ENCODE measurements at places on chromosomes 12 and 14.

GRCh38 chr12:63228853-63229252 lies 77.9 kb upstream of the AVPR1A start:
- DNase-seq, result peak; percentile 32

- DNase-seq, result peak; percentile 84
These were observed 40.9 kb downstream of the TSHR start for GRCh38 chr14:80996049-80996901.

DNA sequence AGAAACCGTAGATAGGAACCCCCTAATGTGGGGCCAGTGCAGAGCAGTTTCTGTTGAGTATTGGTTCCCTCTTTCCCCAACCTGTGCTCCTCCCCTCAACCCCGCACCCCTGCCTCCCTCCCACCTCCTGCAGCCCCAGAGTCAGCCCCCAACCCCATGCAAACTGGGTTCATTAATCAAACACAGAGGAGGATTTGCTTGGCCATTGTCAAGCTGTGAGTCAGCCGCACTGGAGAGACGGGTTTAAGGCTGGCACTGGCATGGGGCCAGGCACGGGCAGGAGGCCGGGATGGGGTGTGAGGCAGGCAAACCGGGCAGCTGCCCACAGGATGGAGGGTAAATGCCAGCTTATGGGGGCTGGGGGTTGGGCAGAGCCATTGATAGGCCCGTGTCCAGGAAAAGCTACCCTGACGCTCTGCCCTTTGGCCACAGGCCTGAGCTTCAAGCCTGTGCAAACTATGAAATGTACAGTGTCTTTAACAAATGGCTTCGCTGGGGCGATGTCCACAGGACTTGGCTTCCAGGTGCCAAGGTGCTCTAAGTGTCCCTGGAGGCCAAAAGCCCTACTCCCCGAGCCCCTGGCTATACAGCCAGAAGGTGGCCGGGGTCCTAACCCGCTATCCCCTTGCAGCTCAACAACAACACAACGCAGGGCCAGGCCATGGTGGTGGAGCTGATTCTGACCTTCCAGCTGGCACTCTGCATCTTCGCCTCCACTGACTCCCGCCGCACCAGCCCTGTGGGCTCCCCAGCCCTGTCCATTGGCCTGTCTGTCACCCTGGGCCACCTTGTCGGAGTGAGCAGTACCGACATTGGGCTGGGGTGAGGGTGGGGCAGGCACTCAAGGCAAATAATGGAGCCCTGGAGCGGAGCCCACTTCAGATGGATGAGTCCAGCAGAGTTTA lies 1.4 kb downstream of the AQP5 start:
- DNase-seq, result peak; percentile 42

- DNase-seq, result no peak
These were observed 412 bp downstream of the FGFR1OP2 start for GRCh38 chr12:26938701-26939062.

DNA sequence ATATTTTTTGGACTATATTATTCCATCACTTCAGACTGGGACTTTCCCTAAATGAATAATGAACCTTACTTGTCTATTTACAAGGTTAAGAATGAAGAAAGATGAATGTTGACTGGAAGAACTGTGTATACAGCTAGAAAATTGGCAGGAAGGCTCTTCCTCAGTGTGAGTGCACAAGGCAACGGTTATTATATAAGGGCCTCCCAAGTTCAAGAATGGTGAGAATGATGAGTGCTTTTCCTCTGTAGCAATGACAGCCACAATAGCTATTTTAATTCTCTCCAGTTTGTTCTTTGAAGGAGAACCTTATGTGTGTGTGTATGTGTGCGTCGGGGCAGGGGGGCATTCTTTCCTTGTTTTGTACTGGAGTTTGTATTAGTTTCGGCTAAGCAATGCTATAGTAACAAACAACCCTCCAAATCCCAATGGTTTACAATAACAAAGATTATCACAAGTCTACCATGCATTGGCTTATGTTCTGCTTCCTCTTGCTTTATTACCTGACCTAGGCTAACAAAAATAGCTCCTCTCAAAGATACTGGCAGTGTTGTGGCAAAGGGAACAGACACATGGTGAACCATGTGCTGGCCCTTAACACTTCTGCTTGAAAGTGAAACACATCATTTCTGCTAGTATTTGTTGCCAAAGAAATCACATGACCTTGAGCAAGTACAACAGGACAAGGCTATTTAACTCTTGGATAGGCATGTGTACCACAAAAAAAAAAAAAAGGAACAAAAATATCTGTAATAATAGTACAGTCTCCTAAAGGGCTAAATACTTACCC lies 139.5 kb downstream of the RMST start:
- DNase-seq, result no peak

GRCh38 chr12:10341892-10342509 lies 34.3 kb downstream of the KLRD1 start:
- DNase-seq, result no peak

- no peak for DNase-seq
These were observed 25.3 kb downstream of the MUCL1 start for GRCh38 chr12:54879579-54879978.

GRCh38 chr12:50070314-50071060 lies 13.1 kb downstream of the ASIC1 start:
- DNase-seq, result peak; percentile 78

DNA sequence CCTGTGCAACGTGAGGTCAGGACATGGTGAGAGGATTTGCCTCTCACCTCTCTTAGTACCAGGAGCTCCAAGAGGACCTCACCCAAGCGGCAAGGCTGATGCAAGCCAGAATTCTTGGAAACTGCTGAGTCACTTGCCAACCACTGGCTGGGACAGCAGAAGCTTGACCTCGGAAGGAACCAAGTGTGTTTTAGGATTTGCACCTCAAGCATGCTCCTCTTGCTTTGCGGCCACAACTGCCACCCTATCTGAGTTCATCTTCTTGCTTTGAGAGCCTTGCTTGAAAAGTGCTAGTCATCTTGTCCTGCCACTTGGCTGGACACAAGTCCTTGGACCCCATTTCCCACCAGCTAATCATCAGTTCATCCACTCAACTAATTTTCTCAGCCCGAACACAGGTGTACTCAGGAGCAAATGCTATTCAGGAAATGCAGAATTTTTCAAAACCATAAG lies 195.8 kb downstream of the SLC25A21 start:
- DNase-seq, result peak; percentile 63

GRCh38 chr12:58765653-58766512 lies 154.4 kb downstream of the LRIG3 start:
- peak; percentile 74 for DNase-seq

- DNase-seq, result no peak
These were observed 387.9 kb downstream of the DAD1 start for GRCh38 chr14:22200977-22201605.

GRCh38 chr14:74593241-74593953 lies 18.6 kb downstream of the LTBP2 start:
- peak; percentile 42 for DNase-seq

DNA sequence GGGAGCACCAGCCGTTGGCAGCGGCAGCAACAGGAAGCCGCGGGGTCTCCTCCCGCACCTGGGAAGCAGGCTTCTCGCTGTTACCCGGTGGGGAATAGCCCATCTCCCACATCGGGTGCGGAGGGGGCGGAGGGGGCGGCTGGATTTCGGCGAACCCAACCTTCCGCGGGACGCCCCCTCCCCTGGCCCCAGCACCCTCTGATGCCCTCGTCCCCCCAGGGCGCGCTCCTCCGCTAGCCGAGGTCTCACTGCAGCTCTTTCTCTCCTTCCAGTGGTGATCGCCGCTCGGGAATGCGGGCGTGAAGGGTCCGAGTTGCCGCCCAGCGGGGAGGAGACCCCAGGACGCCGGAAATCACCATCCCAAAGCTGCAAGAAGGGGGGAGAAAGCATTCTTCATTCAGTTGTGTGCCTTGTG lies 303 bp downstream of the SAMD4A start:
- DNase-seq, result no peak

DNA sequence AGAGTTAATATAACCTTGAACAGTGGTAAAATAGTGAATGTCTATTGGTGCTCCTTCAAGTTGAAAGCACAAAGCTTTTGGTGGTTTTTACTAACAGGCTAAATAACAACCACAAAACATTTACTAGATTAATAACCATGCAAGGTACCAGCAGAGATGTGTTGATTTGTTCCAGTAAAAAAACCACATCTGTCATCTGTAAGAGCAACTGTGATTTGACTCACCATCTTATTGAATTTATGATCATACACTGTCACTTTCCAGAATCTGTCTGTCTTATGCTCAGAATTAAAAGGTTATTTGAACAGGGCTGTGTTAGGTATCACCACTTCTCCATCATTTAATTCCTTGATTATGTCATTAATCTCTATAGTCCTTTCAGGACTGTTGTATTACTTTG lies 107.0 kb upstream of the PTHLH start:
- no peak for DNase-seq

DNA sequence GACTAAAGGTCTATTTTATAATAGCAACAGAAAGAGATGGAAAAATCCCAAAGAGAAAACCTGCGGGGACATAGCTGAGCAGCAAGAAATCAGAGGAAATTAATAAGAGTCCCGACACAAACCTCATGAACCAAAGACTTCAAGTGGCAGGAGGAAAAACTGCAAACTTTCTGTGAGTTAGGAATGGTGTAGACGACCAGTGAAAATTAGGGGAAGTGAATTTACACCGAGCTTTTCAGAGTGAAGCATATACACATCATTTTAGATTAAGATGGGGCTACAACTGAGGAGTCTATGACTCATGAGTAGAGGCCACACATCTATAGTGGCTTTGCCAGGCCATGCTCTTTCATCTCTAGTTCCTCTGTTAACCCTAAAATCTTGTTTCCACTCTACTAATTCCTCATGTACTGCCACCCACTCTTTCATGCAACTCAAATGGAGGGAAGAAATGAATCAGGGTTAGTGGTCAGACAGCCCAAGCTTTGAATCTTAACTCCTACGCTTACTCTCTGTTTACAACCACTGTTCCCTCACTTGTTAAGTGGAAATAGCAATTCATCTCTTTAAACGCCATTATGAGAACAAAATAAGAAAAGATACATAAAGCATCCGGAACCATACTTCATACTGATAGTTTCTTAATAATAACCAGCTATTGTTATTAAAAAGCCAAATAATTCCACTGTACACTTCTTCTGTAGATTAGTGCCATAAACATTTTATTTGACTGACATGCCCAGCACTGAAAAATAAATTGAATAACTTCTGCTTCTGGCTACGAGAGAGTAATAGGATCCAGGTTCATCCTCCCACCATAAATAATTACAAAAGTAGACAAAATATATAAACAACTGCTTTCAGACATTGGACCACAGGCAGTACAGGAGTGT lies 219.3 kb downstream of the RMST start:
- no peak for DNase-seq

DNA sequence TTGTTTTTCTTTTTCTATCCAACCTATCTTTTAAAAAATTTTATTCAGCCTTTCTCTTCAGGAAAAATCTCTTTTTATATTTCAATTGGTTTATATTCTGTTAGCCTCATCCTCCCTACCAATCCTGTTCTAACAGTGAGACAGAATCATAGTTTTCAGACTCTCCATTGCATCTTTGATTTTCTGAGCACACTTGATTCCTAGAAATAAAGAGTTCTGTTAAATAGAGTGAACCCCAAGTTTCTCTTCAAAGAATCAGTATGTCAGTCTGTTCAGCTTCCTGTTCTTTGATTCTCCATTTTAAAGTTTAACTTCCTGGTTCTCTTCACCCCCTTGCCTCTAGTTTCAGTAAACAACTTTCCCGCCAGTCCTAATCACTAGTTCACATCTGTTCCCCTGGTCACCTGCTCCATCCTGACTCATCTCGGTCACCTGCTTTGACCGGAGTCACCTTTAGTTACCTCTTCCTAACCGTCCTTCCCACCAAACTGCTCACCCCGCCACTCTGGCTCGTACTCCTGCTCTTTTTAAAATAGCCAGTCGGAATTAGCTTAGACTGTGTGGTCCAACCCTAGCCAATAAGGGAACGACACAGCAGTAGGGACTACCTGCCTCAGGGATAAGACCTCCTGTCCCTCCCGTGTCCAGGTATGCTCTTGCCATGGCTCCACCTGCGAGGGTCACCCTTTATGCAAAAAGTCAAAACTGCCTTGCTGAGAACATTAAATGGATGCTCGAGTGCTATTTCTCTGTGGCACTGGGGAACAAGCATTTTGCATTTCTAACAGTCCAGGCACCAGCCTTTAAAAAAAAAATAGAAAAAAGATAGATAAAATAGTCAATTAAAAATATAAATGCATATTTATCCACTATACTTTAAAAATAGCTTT lies 48.4 kb downstream of the DDX51 start:
- no peak for DNase-seq

All from fibroblast of gingiva (primary cell).